ENCODE measurements at places on chromosomes 7 and 10. TPM values are rescaled to one million over a fixed set of nuclear protein-coding genes. Genes with fewer than 3 reads are reported as not detected.

The ERVW-1 gene
- not detected for polyA plus RNA-seq

GRCh38 chr7:1024876-1025742 lies 19.2 kb upstream of the GPR146 start:
- no peak overlapping the region for H3K27ac ChIP-seq
- peaks cover 34% of the 10 kb centered on the region for H3K36me3 ChIP-seq
- no peak overlapping the region for H3K4me3 ChIP-seq
- H3K4me1 ChIP-seq: peaks cover 14% of the 10 kb centered on the region

- no peak overlapping the region for H3K4me3 ChIP-seq
- no peaks in the 10 kb centered on the region for H3K4me1 ChIP-seq
- H3K27ac ChIP-seq: no peak overlapping the region
- no peaks in the 10 kb centered on the region for H3K27me3 ChIP-seq
- no peaks in the 10 kb centered on the region for H3K36me3 ChIP-seq
Observed at GRCh38 chr10:89798092-89798491, 96.7 kb downstream of the KIF20B start.

GRCh38 chr10:133090654-133091053 lies 2.9 kb downstream of the ADGRA1 start:
- H3K27ac ChIP-seq: no peak overlapping the region
- DNase-seq: no peak
- H3K27me3 ChIP-seq: peaks cover 80% of the 10 kb centered on the region
- peaks cover 16% of the 10 kb centered on the region for H3K4me1 ChIP-seq

The AGR2 gene
- 228 TPM for polyA plus RNA-seq

All from stomach (tissue), 19 donors.